Kidney capillary endothelial cell (primary cell): ENCODE measurements at places on chromosomes 3 and 15.

GRCh38 chr15:63226966-63227401 lies 37.6 kb downstream of the RAB8B start:
- DNase-seq = no peak

- DNase-seq = no peak
Observed at GRCh38 chr15:68249058-68249713, 19.7 kb upstream of the CLN6 start.

DNA sequence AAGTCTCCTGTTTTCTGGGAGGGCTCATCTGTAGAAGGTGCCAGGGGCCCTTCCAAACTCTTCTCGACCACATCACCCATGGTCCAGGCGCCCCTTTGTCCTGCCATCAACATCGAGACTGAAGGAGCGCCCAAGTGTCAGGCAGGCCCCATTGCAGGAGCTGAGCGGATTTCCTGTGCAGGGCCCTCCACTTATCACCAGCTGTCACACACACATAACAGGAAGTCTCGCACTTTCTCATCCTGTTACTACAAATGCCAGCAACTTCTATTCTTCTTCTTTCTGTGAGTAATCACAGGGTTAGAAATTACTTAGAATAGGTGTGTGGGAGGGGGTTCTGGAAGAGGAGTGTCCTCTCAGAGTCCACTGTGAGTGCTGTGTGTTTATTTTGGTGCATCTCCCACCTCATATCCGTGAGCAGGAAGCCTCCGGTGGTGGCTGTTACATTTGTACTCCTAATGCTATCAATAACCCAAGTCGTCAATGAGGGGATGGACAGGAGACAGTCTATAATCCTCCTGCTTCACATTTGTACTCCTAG lies at the start of gene KLHL6:
TSS of gene KLHL6 (minus strand) at position 166 of the 541 bp plus-strand sequence. CDS start at position 113, 53 bp downstream.
- peak; percentile 94 for DNase-seq

GRCh38 chr15:80619680-80620079 lies 75.4 kb upstream of the ABHD17C start:
- no peak for DNase-seq

DNA sequence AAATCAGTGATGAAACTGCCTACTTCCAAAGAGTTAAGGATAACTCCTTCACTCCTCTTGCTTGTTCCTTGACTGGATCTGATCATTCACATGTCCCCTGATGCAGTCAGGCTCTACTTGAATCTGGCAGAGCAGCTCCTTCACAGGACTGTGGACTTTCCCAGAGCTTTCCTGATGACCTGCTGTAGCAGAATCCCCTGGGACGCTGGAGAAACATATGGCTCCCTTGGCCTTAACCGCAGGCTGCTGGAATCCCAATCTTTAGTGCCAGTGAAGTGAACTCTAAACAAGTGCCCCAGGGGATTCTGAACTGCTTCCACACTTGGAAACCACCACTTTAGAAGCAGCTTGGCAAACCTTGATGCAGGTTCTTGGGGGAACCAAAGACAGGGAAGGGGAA lies 217.8 kb downstream of the CHST2 start:
- DNase-seq = no peak
